Choroid plexus epithelial cell (primary cell): ENCODE measurements at places on chromosomes 16 and 17.
A peak's percentile ranks its signal among the peaks of the same experiment; 100 is the strongest.

- no peak for DNase-seq
Measured at GRCh38 chr17:34384271-34384670, 21.2 kb upstream of the CCL1 start.

DNA sequence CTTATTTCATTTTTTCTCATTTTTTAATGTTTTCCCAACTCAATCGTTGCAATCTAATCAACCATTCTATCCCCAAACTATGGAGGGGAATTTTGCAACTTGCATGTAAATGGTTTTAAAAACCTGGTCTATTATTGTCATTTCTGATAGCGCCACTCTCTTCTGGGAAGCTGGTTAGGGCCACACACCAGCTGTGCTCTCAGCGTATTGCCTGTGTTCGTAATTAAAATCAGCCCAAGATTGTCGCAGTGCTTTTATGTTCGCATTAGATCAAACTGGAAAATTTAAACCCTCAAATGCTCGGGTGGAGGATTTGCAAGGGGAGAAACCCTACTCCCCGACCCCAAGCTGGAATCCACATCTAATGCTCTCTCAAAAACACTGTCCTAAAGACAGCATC lies 123.5 kb upstream of the CACNG5 start:
- DNase-seq: no peak

- no peak for DNase-seq
Measured at GRCh38 chr17:22704674-22705073, 1012.4 kb downstream of the KCNJ18 start.

GRCh38 chr17:57396511-57396921 lies 140.2 kb downstream of the MSI2 start:
- DNase-seq: no peak

- peak; percentile 37 for DNase-seq
Measured at GRCh38 chr16:71648921-71649320, 22.9 kb downstream of the MARVELD3 start.

DNA sequence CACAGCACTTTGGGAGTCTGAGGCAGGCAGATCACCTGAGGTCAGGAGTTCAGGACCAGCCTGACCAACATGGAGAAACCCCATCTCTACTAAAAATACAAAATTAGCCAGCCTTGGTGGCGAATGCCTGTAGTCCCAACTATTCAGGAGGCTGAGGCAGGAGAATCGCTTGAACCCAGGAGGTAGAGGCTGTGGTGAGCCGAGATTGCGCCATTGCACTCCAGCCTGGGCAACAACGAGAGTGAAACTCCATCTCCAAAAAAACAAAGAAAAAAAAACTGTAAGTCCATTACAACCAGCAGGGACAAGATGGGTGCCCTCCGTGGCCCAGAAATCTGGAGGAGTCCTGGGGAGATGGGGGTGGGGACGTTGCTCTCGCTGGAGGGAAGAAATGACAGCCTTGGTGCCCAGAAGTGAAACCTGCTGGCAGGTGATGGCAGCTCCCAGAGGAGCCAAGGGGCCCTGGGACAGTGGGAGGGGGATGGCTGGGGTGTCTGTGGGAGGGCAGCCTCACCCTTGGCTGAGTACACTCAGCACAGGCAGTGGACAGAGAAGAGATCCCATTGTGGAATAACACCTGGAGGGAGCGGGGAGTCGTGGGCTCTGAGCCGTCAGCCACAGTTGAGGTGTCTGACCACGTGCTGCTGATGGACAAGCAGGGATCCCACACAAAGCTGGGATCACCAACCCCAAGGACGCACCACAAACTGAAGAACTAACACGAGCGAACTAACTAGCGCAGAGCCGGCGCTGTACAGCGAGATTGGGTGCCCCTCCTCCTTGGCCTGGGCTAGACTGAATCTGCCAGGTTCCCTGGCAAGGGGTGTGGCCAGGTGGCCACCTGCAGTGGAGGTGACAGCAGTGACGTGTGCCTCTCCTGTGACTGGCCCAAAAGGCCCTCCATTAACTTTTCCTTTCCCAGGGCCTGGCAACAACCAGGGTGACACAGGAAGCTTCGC lies 46.9 kb upstream of the BAHCC1 start:
- no peak for DNase-seq

GRCh38 chr16:52709306-52709705 lies 162.4 kb upstream of the TOX3 start:
- DNase-seq: no peak

- peak; percentile 76 for DNase-seq
Measured at GRCh38 chr17:43599835-43600234, 53.7 kb upstream of the ETV4 start.

GRCh38 chr17:64547319-64547718 lies 40.5 kb downstream of the CEP95 start:
- no peak for DNase-seq

- DNase-seq: no peak
Measured at GRCh38 chr17:34243364-34244320, 11.4 kb upstream of the CCL2 start.

DNA sequence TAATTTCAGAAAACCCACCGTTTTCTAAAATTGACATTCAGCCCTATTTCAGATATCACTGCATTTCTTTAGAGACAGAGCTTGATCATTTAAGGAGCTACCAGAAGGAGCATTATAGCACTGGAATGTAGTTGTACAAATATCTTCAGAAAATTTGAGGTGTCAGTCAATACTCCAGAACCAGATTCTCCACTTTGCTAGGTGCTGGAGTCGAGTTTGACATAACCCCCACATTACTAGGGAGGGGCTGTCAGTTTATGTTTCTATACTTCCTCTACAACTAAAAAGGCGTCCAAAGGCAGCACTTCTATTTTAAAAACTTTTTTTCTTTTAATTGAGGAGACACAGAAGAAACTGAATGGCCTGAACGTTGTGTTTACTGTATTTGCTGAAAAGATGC lies 892 bp upstream of the KIAA0513 start:
- DNase-seq: no peak

- DNase-seq: no peak
Measured at GRCh38 chr16:53922067-53922806, 218.3 kb downstream of the FTO start.

- no peak for DNase-seq
Measured at GRCh38 chr17:29596811-29597210, 3.9 kb downstream of the ANKRD13B start.

GRCh38 chr17:75878174-75878998 lies at the start of gene TRIM47:
TSS of gene TRIM47 (minus strand) at chr17:75878581. CDS start at chr17:75878548, 33 bp downstream.
- peak; percentile 71 for DNase-seq

- DNase-seq: peak; percentile 4
Measured at GRCh38 chr16:7013990-7014389, 318.7 kb upstream of the RBFOX1 start.

DNA sequence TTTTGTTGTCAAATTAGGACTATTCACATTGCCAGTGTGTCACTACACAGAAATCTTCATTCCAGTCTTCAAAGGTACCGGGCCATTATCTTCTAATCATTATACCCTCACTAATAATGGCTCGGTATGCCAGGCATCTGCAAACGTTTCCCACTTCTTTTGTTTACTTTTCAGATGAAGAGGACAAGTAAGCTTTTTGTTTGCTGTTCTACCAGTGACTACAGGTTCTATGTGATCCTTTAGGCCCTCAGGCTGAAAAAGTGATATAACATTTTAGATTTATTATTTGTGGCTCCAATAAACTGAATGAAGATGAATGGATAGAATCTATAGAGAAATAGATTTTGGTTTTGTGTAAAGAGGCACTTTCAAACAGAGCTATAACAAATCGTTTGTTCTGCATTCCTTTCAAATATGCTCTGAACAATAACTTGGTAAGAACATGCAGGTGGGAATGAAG lies 403 bp upstream of the KRTAP3-1 start:
- DNase-seq: no peak

GRCh38 chr17:49832840-49833599 lies 14.8 kb downstream of the TAC4 start:
- DNase-seq: no peak

DNA sequence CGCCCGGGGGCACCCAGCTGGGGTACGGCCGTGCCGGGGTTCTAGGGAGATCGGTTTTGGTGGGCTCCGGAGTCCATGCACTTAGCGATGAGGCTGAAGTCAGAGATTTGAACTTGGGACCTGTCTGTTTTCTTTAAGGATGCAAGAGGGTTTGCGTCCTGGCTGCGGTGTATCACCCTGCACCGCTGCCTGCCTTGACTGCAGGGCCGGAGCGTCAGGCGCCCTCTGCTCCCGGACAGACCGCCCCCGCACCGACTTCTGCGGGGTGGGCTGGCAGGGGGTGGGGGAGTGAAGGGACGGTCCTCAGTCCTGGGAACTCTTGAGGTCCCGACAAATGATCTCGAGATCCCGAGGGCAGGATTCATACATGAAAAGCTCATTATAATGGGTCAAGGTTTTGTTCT lies 701 bp downstream of the PDP2 start:
- DNase-seq: no peak

GRCh38 chr16:57498031-57498430 lies 11.7 kb upstream of the DOK4 start:
- no peak for DNase-seq

GRCh38 chr16:56871172-56871593 lies 6.2 kb downstream of the SLC12A3 start:
- DNase-seq: peak; percentile 60

DNA sequence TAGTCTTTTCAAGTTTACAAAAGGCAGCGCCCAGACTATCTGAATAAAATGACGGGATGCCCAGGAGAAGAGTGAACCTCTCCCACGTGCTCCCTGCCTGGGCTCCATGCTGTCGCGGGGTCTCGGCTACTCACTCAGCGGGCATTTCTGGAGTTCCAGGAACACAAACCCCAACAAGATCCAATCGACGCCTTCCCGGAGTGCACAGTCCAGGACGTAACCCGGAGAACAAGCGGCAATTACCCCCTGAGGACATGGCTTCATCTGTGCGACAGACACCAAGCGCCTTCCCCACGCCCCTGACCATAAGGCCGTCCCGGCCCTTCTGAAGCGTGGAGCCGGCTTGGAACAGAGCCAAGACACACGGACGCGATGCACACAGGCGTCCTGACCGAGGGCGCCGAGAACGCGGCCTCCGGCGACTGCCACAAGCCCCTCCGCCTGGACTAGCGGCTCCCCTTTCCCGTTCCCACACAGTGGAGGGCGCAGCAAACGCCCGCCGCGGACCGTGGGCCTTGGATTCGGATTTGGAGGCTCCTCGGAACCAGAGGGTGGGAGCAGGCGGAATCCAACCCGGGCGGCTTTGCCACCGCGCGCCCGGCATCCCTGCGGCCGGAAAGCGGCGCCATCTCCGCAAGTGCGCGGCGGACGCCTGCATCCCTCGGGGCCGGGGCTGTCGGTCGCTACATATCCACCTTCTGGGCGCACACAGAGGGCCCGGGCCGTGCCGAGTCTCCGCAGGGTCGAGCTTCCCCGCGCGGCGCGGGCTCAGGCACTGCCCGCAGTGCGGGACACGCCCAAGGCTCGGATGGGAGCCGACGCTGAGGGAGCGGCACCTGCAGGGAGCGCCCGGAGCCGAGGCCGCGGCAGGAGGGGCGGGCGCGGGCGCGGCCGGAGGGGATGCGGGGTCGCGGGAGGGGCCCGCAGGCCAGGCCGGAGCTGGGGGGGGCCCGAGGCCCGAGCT lies 725 bp downstream of the ABCA3 start:
- DNase-seq: no peak

- no peak for DNase-seq
Measured at GRCh38 chr17:39402890-39403605, 1.6 kb upstream of the FBXL20 start.

- no peak for DNase-seq
Measured at GRCh38 chr16:4291699-4292098, 18.9 kb upstream of the TFAP4 start.

GRCh38 chr17:56495556-56495955 lies 97.9 kb upstream of the NOG start:
- DNase-seq: no peak

GRCh38 chr17:83152745-83153611 lies 73.6 kb downstream of the METRNL start:
- DNase-seq: no peak

- DNase-seq: no peak
Measured at GRCh38 chr17:34539881-34540280, 39.5 kb upstream of the TMEM132E start.

- no peak for DNase-seq
Measured at GRCh38 chr17:48624544-48625494, 1.3 kb downstream of the HOXB9 start.

GRCh38 chr16:8908810-8909468 lies 26.8 kb downstream of the LITAFD start:
- DNase-seq: no peak

- no peak for DNase-seq
Measured at GRCh38 chr16:84606081-84606875, 11.6 kb downstream of the COTL1 start.

GRCh38 chr16:14194721-14195120 lies 123.6 kb downstream of the MRTFB start:
- DNase-seq: no peak

- no peak for DNase-seq
Measured at GRCh38 chr17:78134899-78135385, 4.4 kb downstream of the TMC8 start.

DNA sequence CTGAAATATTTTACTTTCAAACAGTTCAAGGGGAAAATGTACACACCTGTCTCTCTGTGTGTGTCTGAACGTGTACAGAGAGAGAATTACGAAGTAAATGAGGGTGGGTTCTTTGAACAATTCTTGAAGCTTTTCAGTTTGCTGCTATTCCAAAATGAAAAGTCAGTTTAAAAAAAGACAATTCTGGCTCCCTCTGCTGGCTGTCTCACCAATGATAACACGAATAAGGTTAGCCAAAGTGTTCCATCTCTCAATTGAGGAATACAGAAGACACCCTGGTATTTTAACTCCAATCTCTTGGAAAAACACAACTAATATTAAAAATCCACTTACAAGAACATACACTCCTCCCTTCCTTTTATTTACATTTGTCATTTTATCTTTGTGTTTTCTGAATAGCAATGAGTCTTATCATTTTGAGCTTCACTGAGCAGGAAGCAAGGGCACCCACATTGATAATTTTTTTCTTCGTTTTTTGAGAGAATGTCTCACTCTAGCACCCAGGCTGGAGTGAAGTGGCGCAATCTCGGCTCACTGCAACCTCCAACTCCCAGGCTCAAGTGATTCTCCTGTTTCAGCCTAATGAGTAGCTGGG lies 20.5 kb downstream of the EFTUD2 start:
- DNase-seq: peak; percentile 60

DNA sequence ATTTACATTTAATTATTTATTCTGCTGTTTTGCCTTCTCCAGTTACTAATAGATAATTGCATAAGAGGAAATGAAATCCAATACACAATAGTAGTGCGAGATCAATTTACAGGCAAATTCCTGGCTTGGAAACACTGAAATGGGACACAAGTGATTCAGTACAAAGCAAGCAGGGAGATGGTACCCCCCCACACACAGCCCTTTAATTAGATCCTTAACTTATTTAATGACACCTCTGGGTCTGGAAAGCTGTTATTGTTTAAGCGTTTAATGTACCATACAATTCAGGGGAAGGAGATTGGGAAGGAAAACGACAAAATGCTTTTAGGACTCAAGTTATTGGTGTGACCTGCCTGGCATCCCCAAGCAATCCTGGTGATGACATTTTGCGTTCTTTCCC lies 318.2 kb downstream of the NPIPA8 start:
- no peak for DNase-seq

- no peak for DNase-seq
Measured at GRCh38 chr17:19763416-19763815, 15.3 kb upstream of the ALDH3A1 start.

DNA sequence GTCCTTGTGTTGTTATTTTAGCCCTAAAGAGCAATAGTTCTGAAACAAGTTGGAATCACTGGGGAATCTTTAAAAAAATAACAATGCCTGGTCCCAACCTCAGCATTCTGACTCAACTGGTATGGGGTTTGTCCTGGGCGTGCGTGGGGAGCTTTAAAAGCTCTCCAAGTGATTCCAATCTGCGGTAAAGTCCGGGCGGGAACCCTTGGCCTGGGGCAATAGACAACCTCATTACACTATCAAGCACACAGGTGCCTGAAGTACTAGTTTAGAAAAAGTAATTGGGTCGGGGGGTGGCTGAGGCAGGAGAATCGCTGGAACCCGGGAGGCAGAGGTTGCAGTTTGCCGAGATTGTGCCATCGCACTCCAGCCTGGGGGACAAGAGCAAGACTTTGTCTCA lies 4.4 kb downstream of the STX8 start:
- DNase-seq: no peak
